ENCODE measurements at places on chromosomes 2 and 18.

DNA sequence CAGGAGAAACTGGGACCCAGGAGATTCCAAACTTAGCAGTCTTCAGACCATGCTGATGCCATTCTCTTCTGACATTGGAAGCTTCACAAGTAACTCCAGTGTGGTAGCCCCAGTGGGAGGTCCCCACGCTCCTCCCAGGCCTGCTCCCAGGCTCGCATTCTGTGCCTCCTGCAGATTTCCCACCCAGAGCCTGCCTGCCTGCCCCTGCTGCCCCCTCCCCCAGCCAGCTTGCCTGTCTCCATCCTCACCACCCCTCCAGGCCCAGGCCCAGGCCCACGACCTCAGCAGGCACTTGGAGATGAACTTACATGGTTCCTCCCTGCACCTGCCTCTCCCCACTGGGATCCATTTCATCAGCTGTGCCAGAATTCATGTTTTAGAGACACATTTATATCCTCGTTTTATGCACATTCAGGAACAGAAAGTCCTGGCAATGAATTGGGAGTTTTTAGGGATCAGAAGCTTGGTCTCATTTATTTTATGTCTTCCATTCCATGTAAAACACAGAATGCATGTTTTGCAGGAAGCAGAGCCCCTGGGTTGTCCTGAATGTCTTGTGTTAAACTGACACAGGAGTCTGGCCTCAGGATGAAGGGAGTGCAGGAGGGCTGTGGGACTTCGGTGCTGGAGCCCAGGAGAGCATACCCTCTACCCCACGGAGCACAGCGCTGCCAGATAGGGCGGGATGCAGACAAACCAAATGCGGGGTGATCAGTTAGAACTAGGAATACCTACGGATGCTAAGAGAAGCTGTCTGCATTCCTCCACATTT lies 150.5 kb downstream of the SNTG2 start:
- DNase-seq = no peak

- no peak for DNase-seq
Measured at GRCh38 chr18:41809652-41810051, 145.4 kb upstream of the PIK3C3 start.

GRCh38 chr2:28067602-28068001 lies 177.1 kb downstream of the BABAM2 start:
- DNase-seq = no peak

DNA sequence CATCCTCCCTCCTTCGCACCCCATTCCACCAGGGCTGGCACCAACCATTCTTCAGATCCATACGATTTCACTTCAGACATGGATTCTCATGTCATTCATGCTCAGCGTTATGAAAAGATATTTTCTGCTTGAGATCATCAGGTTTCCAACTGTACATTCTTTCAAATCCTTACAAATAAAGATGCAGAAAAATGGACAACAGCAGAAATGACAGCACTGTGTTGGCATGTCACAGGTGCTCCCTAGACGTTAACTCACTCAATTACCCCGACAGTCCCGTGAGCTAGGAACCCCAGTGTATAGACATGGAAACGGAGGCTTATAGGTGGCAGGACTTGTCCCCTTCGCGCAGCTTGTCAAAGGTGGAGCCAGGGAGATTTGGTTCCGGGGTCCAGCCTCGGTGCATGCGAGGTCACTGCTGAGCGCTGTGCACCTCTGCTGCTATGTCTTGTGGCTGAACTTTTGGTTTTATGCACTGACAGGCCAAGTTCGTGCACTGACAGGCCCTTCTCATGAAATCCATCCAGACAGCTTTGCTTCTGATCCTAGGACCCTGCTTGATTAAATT lies 17.7 kb downstream of the FHL2 start:
- no peak for DNase-seq

GRCh38 chr2:25649786-25650185 lies 23.6 kb downstream of the DTNB start:
- no peak for DNase-seq

- no peak for DNase-seq
Measured at GRCh38 chr2:24495451-24495850, 4.4 kb downstream of the NCOA1 start.

DNA sequence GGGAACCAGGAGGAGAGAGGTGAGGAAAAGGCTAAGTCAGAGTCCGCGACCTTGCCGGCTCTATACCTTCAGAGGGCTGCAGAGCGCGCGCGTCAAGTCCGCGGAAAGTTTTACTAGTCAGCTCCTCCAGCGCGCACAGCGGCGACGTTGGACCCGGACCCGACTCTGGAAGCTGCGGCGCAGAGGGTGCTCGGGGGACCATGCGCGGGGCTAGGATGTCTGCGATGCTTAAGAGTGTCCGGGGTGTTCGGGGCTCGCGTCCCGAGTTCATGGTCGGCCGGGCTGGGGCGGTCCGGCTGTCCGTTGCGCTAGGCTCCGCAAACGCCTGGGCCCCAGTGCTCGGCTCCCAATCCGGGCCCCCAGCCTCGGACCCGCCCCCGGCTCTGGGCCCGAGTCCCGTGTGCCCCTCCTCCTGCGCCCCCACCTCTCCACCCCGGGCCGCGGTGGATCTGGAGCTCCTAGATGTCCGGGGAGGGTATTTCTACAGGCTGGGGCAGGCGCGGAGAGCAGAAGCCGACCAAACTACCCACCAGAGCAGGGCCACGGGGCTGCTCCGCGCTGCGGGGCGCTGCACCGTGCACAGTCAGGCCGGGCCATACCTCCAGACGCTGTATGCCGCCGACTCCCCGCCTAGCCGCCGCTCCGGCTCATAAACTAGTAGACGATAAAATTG lies at the start of gene LBX2:
LBX2 (minus strand) TSS at position 337 of the 673 bp plus-strand sequence; CDS start at position 271, 66 bp downstream.
- DNase-seq = no peak

DNA sequence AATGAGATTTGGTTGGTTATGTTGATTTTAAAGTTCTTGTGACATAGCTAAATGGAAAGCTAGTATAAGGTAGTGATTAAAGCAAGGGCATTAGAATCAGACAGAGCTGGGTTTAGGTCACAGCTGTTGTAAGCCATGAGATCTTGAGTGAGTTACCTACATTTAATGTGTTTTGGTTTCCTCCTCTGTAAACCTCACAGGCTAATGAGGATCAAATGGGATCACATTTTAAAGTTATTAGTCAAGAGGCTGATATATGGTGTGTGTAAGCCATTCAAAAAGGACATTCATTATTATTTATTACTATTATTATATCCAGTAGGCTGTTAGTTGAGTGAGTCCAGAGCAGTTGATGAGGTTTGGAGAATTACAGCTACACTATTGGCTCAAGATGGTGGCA lies 416.2 kb downstream of the IRS1 start:
- no peak for DNase-seq
